GM06990 (cell line): ENCODE measurements at places on chromosomes 6 and 20.
A peak's percentile ranks its signal among the peaks of the same experiment; 100 is the strongest.

GRCh38 chr20:3820901-3821727 lies 767 bp downstream of the AP5S1 start:
- no peak for DNase-seq

DNA sequence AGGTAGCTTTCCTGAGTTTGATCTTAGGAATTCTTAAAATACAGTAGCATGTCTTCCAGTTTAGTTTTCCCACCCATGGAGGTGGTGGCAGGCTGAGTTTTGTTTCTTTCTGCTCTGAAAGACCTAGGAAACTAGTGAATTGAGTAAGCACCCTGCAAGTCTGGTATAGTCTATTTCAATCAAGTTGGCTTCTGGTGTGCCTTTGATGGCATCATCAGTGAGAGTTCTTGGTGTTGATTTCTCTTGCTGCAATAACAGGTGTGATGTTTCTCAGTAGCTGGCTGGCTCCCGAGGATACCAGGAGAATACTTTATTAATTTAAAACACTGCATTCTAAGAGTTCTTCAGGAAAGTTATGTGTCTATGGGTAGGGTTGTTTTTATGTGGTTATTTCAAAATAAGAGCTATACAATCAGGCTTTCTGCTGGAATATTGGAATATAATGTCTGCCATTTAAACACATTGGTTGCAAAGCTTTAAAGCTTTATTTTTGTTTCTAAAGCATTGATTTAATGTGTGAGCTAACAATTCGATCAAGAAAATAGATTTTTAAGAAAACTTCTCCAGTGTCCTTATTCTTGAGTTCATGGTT lies 19.0 kb downstream of the VAPB start:
- DNase-seq: peak; percentile 15

- DNase-seq: no peak
Measured at GRCh38 chr6:106098383-106099234, 12.5 kb downstream of the PRDM1 start.

GRCh38 chr6:169724494-169725124 lies at the start of gene PHF10:
Gene PHF10, minus strand, starts transcription at chr6:169724500. Its CDS starts 569 bp downstream, at chr6:169723931.
- DNase-seq: peak; percentile 77

DNA sequence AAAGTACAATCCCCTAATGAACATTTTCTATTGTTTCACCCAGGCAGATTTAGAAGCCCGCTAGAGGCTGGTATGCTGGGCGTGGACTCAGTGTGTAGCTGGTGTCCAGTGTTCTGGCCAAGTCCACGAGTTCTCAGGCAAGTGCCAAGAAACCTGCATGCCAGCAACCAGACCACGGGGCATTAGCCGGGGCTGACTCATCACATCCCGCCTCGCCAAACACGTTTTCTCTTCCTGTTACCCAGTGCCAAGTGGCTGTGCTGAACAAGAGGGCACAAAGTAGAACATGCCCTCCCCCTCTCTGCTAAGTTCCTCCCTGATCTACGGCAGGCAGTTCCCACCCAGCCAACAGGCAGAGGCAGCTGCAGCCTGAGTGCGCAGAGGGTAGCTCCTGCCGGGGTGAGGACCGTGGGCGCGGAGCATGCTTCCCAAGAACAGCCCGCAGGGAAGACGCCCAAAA lies 29.6 kb downstream of the RAMACL start:
- no peak for DNase-seq

GRCh38 chr20:22584522-22584921 lies at the start of gene FOXA2:
Gene FOXA2, minus strand, starts transcription at chr20:22584572. Its CDS starts 294 bp downstream, at chr20:22584278.
- no peak for DNase-seq

DNA sequence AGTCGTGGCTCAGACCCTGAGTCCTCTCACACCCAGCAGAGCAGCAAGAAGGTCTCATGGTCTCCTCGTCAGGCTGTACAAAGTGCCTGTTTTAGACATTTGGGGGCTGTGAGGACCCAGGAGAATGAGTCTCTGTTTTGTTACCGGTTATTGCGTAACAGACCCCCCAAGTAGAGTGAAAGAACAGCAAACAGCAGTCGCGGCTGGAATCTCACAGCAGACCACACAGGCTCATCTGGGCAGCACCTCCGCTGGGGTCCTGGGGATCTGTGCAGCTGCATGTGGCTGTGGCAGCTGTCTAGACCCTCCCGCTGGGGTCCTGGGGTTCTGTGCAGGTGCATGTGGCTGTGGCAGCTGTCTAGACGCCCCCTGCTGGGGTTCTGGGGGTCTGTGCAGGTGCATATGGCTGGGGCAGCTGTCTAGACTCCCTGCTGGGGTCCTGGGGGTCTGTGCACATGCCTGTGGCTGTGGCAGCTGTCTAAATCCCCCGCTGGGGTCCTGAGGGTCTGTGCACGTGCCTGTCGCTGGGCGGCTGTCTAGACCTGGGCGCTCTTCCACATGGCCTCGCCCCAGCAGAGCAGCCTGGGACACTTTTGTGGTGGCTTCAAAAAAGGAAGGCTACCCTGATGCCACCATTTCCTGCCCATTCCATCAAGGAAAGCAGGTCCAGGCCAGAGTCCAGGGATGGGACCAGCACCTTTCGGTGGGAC lies 24.7 kb downstream of the ENTPD6 start:
- no peak for DNase-seq

GRCh38 chr6:45702849-45703739 lies 312.6 kb downstream of the CLIC5 start:
- no peak for DNase-seq

- DNase-seq: no peak
Measured at GRCh38 chr6:1244941-1245340, 67.0 kb upstream of the FOXQ1 start.

GRCh38 chr6:5776706-5777390 lies 229.9 kb downstream of the NRN1 start:
- DNase-seq: no peak

GRCh38 chr6:3607599-3607998 lies 143.9 kb downstream of the PXDC1 start:
- no peak for DNase-seq

DNA sequence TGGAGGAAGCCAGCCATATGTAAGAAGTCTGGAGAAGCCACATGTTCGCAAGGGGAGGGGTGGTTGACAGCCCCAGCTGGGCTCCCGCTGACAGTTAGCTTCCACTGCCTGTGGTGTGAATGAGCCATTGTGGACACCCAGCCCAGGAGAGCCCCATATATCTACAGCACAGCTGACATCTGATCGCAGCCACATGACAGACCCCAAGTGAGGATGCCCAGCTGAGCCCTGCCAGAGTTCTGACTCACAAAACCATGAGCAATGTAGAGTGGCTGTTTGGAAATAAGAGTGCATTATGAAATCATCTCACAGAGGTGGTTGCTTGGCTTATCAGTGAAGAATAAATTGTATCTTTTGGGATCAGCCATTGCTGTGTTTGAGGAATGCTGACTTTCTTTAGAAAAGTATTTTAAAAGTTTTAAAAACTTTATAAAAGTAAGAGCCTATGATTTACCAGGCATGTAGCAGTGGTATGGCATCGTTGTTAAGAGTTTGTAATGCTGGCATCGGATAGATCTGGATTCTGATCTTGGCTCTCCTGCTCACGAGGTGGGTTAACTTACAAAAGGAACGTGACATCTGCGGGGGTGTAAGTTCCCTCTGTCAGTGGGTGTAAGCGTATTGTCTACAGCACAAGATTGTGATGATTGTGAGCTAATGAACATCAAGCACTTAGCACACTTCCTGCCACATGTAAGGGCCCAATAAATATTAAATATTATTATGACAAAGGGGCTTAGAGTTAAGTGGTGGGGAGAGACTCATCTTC lies 24.1 kb downstream of the CFAP61 start:
- no peak for DNase-seq

- DNase-seq: no peak
Measured at GRCh38 chr6:136784271-136784664, 8.0 kb downstream of the MAP3K5 start.

DNA sequence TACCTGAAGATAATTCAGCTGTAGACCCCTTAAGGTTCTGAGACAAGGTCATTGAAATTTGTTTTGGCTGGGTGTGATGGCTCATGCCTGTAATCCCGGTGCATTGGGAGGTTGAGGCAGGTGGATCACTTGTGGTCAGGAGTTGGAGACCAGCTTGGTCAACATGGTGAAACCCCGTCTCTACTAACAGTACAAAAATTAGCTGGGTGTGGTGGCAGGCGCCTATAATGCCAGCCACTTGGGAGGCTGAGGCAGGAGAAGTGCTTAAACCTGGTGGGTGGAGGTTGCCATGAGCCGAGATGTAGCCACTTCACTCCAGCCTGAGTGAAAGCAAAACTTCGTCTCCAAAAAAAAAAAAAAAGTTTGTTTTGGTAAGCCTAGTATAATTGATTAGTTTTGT lies 11.0 kb downstream of the SRSF3 start:
- DNase-seq: no peak

DNA sequence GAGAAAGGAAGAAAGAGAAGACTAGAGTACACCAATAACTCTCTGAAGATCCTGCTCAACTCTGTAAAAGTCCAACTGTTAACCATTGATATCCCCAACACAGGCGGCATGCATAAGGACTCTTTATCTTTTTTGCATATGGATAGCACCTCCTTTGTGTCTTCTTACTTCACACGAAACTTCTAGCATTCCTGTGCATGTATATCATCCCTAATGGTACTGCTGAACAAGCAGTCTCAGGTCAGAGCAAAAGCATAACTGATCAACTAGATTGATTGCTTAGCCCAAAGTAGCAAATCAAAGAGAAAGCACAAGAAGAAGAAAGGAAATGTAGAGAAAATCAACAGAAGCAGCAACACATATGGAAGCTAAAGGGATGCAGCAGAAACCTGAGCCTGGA lies 234.4 kb downstream of the SYNE1 start:
- no peak for DNase-seq

- no peak for DNase-seq
Measured at GRCh38 chr6:143288923-143289322, 161.6 kb downstream of the ADAT2 start.

DNA sequence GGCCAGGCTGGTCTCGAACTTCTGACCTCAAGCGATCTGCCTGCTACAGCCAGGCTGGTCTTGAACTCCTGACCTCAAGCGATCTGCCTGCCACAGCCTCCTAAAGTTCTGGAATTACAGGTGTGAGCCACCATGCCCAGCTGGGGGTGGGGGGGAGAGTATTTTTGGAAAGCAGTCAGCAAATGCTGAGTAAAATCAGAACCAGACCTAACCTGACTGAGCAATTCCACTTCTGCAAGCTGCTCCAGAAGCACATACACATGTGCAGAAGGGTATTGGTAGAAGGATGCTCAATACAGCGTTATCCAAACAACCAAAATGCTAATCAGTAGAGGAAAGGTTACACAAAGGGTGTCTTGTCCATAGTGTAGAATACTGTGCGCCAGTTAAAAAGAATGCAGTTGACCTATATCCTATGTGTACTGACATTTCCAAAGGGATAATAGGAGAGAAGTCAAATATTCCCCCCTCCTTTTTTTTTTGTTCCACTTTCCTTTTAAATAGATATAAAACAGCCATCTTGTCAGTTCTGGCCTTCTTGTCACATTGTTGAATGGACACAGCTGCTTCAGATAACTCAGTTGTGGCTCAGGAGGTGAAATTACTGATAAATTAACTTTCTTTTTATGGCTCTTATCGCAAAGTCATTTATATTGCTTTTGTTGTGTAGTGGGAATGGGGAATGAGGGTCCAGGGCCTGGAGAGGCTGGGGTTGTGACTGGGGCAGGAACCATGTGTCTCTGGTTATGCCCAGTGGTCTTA lies 74.6 kb downstream of the DTD1 start:
- DNase-seq: peak; percentile 53

GRCh38 chr6:44367681-44368080 lies 19.8 kb upstream of the CDC5L start:
- no peak for DNase-seq

- no peak for DNase-seq
Measured at GRCh38 chr6:36200154-36200891, 3.8 kb downstream of the BRPF3 start.

DNA sequence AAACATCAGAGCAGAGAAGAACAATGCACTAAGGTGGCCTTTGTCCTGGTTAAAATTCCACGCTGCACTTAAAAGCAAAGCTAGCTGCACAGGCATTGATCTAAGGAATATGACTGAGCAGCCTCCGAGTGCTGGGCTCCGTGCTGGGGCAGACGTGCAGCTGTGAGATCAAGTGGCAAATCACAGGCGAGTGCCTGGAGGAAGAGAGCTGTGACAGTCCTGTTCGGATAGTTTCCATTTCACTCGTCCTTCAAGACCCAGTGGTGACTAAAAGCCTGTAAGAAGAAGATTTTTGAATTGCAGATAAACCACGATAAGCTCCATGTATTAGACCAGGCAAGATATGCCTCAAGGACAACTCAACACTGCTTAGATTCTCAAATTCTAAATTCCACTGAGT lies 247.9 kb downstream of the ANKRD60 start:
- no peak for DNase-seq

GRCh38 chr6:34986845-34987246 lies 97.8 kb downstream of the ANKS1A start:
- no peak for DNase-seq

GRCh38 chr20:6783752-6784151 lies 16.3 kb downstream of the BMP2 start:
- no peak for DNase-seq

DNA sequence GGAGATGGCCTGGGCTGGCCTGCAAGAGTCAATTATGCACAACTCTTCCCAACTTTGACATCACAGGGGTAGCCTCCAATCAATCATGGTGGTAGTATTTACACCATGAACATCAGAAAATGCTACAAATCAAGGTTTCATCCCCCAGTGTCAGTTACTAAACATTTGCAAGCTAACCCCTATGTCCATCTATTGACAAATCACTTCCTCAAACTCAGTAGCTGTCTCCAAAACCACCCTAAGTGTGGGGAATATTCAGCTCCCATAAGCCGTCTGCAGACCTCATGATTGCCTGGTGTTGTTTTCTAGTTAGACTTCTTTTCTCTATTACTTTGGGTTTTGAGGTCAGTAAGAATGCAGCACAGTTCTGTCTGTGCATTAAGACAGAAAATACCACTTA lies 200.8 kb upstream of the RIN2 start:
- no peak for DNase-seq
